ENCODE measurements at places on chromosomes 4 and X.

GRCh38 chrX:53319614-53320542 is 38.5 kb upstream of the IQSEC2 start:
- no peak for DNase-seq

- no peak for DNase-seq
Observed at GRCh38 chr4:8200302-8200975, 1.3 kb downstream of the SH3TC1 start.

- DNase-seq: no peak
Observed at GRCh38 chr4:2339458-2340271, 77.8 kb upstream of the MXD4 start.

GRCh38 chr4:40334591-40335524 is at the start of gene CHRNA9:
Gene CHRNA9 (plus strand): TSS chr4:40335333. CDS start chr4:40335468, 135 bp downstream.
- DNase-seq: peak; percentile 60

DNA sequence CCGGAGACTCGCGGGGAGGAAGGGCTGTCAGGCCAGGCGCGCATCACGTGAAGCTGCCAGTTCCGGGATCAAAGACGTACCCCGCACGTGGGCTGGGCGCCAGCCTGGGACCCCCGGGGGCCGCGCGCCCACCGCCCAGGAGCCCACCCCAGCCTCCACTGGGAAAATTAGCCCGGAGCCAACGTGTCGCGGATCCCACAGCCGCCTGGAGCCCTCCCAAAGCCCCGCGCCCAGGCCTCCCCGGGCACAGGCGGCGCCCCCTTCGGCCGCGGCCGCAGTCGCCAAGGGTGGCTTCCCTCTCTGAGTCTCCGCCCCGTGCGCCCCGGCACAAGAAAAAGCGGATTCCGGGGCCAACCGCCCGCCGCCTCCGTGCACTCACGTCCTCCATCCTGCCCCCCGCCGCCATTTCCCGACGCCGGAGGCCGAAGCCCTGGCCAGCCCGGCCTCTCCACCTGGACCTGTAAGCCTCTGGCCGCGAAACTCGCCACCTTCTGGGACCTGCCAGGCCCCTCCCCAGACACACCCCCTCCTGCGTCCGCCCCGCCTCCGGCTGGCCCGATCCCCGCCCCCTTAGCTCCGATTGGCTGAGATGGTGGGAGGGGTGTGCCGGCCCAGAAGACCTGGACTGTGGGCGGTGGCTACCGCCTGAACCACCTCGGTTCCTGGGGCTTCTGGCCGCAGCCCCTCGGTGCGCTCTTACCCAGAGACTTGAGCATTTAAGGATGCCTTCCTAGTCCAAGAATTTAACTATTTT is at the start of gene TMEM192:
Gene TMEM192, minus strand, starts transcription at position 493 of the 754 bp plus-strand sequence. Its CDS starts 87 bp downstream, at position 406.
- peak; percentile 84 for DNase-seq

DNA sequence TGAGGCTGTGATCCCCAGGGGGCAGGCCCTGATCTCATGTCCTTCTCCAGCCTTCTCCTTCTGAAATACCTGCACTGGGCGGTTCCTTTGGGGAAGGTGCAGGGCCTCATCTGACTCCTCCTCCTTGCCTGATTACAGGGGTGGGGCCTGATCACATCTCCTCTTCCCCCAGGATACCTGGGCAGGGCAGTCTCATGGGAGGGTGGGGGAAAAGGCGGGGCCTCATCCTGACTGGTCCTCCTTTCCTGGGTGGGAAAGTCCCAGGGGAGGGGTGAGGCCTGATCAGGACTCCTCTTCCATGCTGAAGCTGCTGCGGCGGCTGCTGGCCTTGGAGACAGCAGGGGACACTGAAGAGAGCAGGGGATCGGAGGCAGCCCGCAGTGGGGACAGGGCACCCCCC is 13.3 kb downstream of the TFE3 start:
- peak; percentile 15 for DNase-seq

DNA sequence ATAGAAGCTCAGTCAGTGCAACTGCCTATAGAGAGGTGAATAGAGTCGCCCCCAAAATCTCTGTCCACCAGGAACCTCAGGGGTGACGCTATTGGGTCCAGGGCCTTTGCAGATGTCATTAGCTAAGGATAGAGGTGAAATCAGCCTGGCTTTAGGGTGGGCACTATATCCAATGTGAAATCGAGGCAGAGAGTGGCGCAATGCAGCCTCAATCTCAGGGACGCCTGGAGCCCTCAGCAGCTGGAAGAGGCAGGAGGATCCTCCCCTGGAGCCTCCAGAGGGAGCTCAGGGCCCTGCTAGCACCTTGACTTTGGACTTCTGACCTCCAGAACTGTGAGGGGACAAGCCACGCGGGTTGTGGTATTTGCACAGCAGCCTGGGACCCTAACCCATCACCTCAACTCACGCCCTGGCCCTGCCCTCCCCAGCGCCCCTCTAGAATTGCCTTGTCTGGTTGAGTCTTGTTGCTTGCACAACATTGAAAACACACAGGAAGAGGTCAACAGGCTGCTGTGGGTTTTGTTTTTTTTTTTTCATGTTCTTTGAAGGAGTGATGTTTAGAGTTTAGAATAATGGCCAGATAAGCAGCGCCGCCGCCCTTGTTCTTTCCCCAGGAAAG is 89.4 kb upstream of the PSAPL1 start:
- no peak for DNase-seq

DNA sequence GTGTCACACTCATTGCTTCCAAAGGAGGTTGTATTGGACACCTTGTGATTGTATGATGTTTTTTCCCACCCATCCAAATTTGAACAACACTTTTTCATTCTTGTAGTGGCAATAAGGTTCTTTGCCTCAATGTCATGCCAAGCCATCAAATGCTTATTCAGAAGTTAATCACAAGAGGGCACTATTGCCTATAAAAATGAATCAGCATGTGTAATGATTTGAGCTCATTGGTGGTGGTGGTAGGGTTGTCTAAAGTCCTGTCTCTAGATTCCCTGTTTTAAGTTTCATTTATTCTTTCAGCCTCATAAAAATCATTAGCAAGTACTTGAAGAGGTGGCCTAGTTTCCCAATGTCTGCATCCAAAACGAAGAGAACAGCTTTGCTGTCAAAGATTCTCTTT is 37.0 kb downstream of the IRS4 start:
- DNase-seq: peak; percentile 13

- DNase-seq: no peak
Observed at GRCh38 chr4:150127757-150128156, 49.5 kb downstream of the DCLK2 start.

GRCh38 chrX:45849261-45849862 is 648.7 kb upstream of the DIPK2B start:
- peak; percentile 92 for DNase-seq

DNA sequence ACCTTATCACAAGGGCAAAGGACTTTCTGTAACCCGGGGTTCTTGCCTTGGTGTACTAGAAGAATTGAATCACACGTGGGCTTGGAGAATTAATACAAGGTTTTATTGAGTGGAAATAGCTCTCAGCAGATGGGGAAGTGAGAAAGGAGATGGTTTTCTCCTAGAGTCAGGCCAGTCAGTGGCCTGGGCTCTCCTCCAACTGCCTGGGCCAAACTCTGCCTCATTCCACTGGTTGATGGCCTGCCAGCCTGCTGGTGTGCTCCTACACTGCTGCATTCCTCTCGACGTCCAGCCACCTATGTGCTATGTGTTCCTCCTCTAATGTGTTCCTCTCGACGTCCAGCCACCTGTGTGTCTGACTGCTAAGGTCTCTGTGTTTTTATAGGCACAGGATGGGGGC is 35.3 kb upstream of the SPIN2A start:
- DNase-seq: peak; percentile 5

DNA sequence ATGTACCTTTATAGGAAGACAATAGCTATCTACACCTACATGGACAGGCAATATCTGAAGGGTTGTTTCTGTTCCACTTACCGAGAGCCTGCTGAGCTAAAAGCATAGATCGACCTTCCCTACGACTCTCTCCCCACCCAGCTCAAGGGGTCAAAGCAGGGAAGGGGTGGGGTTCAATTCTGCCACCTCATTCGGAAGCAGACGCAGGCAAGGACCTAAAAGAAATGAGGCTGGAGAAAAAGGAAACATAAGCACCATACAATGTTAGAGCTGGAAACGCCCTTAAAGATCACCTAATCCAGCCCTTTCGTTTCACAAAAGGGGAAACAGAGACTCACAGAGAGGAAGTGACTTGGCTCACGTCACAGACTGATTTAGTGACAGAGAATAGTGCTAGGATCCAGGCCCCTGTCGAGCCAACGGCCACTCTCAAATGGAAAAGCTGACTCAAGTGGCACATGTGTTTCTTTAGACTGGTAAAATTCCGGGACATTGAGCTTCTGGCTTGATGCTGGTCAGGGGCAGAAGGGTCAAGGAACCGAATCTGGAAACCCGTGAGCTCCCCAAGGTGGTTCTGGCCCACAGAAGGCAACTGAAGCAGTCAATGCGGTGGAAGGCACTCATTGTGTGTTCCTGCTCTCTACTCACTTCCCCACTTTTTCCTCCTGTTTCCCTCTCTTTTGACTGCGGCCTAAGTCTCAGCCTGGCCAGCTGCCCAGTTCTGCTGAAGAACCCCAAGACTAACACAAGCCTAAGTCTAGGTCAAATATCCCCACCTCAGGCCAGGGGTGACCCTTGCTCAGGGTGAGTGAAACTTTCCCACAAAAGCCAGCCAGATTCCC is 7.5 kb downstream of the SEPTIN6 start:
- no peak for DNase-seq

DNA sequence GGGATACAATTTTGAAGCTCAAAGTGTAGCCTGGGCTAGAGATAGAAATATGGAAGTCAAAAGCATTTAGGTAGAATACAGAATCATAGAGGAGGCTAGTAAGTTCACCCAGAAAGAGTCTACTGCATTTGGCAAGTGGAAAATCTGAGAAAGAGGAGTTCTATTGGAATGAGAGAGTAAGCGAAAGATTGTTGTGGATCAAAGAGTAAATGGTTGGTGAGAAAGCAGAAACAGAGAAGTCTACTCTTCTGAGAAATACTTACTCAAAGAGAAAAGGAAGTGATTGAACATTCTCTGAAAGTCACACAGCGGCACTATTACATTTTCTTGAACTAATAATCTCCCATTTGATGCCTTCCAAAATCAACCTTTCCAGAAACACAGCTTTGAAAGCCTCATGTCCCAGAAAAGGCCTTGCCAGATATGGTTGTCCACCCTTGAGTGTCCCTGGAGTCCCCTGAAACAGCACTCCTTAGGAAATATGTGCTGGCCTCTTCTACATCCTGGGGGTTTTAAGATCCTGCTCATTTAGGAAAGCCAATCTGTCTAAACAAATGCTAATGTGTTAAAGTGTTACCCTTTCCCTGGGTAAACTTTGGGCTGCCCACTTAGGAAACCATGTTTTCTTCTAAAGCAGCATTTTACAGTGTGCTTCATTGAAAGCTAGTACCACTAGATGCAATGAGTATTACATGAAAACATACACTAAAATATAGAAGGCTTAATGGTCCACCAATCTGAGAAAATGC is 132.6 kb downstream of the INPP4B start:
- DNase-seq: no peak

GRCh38 chr4:90816754-90817153 is 689.6 kb downstream of the CCSER1 start:
- DNase-seq: no peak

GRCh38 chrX:87392369-87392768 is 125.2 kb upstream of the KLHL4 start:
- DNase-seq: no peak

All from M059J (cell line).